ENCODE measurements at places on chromosomes 2 and 18. TPM values are rescaled to one million over a fixed set of nuclear protein-coding genes. Genes with fewer than 3 reads are reported as not detected.

Gene AGAP1
- 1.5 TPM for total RNA-seq

Gene MAPRE3
- 0.79 TPM for total RNA-seq

Gene CD207
- total RNA-seq, result under 0.01 TPM

Gene ALLC
- total RNA-seq, result not detected

Gene GPR35
- not detected for total RNA-seq

Gene FHOD3
- under 0.01 TPM for total RNA-seq

Gene CFAP221
- not detected for total RNA-seq

Gene ALK
- total RNA-seq, result not detected

Gene FAM124B
- 13.3 TPM for total RNA-seq

Gene AOX1
- 6.1 TPM for total RNA-seq

Gene CHRNG
- not detected for total RNA-seq

Gene IL36B
- not detected for total RNA-seq

Gene PTH2R
- total RNA-seq, result not detected

Gene ABCG5
- total RNA-seq, result not detected

Gene SLC19A3
- not detected for total RNA-seq

Gene NAT8
- total RNA-seq, result not detected

Gene HOXD9
- total RNA-seq, result 23.8 TPM

Gene GULP1
- total RNA-seq, result 2.4 TPM

Gene SRD5A2
- not detected for total RNA-seq
